Foreskin fibroblast (primary cell): ENCODE measurements at places on chromosomes 2 and 18.

- DNase-seq = no peak
Measured at GRCh38 chr2:239386001-239386670, 14.7 kb downstream of the HDAC4 start.

DNA sequence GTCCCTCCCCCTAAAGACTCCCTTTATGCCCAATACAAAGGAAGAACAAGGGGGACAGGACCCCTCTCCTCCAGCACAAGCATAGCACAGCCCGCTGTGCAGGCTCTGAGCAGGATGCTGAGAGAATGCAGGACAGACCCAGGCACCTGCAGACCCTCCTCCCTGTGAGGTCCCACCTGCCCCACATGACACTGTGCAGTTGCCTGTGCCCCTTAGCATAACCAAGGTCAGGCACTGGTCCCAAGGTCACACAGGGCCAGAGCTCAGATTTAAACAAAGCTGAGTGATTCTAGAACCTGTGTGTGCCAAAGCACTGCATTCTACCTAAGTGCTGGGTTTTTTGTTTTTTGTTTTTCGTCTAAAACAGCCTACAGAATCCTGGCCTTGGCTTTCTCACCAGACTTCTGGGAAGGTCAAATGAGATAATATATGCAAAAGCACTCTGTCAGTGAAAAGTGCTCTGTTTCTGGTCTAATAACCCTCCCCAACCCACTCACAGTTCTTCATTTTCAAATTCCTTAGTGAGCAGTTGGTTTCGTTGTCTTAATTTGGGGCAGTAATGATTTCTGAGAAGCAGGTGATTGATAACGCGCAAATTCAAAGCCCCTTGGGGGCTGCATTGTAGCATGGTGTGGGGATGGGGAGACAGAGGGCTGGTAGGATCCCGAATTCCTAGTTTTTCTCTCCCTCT lies 125.7 kb downstream of the KCTD1 start:
- no peak for DNase-seq

- DNase-seq = no peak
Measured at GRCh38 chr2:78029392-78029995, 507.3 kb upstream of the LRRTM4 start.

GRCh38 chr2:6919901-6920742 lies 2.9 kb downstream of the RNF144A start:
- no peak for DNase-seq

GRCh38 chr18:64618390-64618789 lies 469.5 kb upstream of the LINC00305 start:
- DNase-seq = no peak

GRCh38 chr2:201402651-201403562 lies 45.8 kb upstream of the FLACC1 start:
- no peak for DNase-seq

GRCh38 chr2:209772290-209772685 lies 656 bp downstream of the UNC80 start:
- no peak for DNase-seq

GRCh38 chr2:232816657-232817056 lies 40.3 kb upstream of the KCNJ13 start:
- DNase-seq = no peak

DNA sequence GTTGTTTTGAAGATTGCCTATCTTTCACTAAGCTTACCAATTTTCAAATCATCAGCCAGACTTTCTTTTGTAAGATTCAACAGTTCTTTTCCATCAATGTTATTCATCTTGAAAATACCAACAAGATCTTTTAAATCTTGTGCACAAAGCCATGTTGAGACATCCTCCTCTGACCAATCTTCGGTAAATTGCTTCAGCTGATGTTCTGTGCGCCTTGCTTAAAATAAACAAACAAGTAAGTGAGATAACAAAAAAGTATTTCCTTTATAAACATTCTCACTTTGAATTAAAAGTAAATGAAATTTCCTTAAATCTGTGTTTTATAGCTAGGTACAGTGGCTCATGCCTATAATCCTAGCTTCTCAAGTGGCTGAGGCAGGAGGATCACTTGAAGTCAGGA lies 30.3 kb downstream of the WDSUB1 start:
- peak; percentile 80 for DNase-seq

GRCh38 chr2:145750612-145751011 lies 1230.7 kb upstream of the ZEB2 start:
- DNase-seq = no peak
